Activated gamma-delta T cell treated with anti-CD3 and anti-CD28 coated beads, Interleukin-2, amount 50 U/mL, for 16 hours (primary cell): ENCODE measurements at places on chromosomes 16 and 17.

- no peak for DNase-seq
Measured at GRCh38 chr17:50953831-50954601, 87.9 kb upstream of the TOB1 start.

DNA sequence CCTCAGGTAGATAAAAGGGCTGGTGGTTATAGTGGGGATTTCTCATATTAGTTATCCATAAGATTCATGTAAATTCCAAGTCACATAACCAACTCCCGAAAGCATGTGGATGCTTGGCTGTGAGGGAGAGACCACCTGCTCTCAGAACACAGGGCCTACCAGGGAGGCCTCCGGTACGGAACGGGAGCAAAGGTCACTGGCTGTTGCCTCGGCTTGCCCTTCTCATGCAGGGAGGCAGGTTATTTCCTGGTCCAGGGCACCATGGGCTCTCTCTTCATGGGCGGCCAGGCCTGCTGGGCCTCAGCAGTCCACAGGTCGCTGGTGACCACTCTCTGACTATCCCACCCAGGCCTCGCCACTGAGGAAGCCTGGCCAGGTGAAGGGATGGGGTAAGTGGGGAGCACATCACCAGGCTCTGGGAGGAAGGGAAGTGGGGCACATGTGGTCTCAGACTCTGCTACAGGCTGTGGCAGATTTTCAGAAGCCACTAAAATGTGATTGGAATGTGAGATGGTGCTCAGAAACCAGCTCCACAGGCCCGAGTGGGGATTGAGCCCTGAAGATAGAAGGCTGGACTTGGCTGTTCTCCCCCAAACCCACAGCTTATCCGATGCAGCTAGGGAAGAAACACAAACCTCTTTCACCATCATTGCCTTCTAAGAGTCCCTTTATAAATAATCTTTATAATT lies 45.4 kb downstream of the HNF1B start:
- no peak for DNase-seq

GRCh38 chr17:51152766-51153209 lies 571 bp upstream of the NME1 start:
- no peak for DNase-seq

DNA sequence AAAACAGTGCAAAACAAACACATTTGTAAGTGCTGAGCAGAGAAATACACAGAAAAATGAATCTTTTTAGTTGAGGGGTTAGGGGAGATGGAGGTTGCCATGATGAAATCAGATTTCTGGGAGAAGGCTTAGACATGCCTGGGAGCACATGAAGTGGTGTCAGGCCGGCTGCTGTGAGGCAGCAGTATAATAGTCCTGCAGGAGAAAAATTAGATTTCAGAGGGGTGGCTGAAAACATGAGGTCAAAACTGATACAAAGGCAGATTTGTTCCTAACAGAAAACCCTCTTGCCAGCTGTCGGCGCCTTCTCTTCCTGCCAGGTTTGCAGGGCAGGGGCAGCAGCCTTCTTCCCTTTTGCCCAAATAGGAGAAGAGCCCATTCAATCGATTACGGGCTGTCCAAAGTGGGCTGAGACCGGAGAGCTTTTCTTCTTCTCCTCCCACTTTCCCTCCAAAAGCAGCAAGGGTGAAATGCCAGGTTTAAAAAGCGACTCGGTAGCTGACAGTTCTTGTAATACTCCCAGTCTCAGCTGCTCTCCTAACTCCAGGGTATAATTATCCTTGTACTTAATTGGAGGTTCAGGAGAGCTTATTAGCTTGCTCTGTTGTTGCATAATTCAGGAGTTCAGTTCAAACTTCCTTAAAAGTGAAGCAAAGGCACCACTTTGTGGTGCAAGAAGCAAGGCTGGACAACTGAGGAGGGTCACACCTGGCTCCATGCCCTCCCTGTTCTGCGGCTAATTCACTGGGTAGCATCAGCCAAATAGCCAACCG lies 80.0 kb downstream of the PCTP start:
- DNase-seq, result no peak

- no peak for DNase-seq
Measured at GRCh38 chr17:77420804-77421629, 280.2 kb downstream of the SEC14L1 start.

GRCh38 chr16:73149334-73149733 lies 101.4 kb upstream of the ZFHX3 start:
- no peak for DNase-seq
